ENCODE measurements at places on chromosomes 6 and 20.

- DNase-seq = no peak
Observed at GRCh38 chr6:163984124-163984936, 569.8 kb downstream of the QKI start.

GRCh38 chr20:62540504-62540903 is 64.7 kb upstream of the GATA5 start:
- DNase-seq = no peak

GRCh38 chr6:134123666-134124208 is 71.3 kb upstream of the SLC2A12 start:
- no peak for DNase-seq

DNA sequence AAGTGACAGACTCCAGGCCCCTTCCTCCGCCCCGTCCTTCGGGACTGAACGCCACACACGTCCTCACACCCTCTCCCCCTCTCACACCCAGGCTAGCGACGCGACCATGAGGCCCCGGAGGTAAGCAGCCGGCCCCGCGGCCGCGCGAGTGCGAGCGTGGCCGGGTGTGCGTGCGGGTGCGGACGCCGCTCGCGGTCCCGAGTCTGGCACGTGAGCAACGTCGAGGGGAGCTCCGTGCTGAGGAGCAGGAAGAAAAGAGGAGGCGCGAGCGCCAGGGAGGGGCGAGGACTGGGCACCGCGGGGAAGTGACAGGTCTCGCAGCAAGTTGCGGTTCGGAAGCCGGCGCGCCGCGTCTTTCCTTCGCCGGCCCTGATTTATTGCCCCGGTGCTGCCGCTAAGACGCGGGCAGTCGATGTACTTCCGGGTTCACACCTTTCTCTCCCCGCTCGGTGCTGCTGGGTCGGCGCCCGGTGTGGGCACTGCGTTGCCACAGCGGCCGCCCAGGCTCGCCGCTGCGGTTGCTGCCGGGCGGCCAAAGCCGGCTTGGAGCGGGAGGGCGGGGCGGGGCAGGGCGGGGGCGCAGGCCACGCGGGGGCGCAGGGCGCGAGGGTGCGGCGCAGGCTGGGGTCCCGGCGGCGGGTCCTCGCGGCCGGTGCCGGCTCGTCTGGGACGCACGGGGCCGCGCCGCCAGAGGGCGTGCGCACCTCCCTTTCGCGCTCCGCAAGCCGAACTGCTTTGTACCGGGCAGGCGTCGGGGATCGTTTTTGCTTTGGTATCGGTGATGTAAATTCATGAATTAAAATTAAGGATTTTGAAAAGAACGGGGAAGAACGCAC is 15.8 kb upstream of the LIN28B start:
- peak; percentile 71 for DNase-seq

DNA sequence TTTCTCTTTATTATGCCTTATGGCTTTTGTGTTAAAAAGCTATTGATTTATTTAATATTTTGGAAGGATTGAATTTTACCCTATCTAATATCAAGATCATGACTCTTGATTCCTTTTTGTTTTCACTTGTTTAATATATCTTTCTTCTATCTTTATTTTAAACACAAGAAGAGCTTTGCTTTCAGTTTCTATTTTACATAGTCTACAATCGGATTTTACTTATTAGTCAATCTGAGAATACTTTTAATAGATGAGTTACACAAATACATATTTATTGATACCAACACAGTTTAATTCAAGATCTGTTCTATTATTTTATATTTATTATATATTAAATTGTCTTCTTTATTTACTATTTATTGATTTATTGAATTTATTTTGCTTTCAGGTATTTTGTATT is 218.8 kb downstream of the ESR1 start:
- DNase-seq = no peak

DNA sequence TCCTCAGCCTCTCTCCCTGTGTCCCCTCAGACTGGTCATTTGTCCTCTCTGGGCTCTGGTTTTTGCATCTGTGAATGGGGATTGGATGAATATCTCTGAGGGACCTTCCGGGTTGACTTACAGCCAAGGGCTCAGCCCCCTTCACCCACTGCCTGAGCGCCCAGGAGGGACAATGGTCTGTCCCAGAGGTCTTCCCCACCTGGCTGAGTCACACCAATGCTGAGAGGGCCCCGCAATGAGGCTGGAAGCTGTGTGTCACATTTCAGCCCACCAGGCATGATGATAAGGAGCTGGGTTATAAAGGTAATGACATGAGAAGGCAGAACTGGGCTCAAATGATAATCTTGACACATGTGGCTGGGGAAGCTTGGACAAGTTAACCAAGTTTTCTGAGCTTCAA is 70.5 kb downstream of the TOX2 start:
- DNase-seq = no peak

- no peak for DNase-seq
Observed at GRCh38 chr6:96521306-96521643, 331 bp upstream of the UFL1 start.

DNA sequence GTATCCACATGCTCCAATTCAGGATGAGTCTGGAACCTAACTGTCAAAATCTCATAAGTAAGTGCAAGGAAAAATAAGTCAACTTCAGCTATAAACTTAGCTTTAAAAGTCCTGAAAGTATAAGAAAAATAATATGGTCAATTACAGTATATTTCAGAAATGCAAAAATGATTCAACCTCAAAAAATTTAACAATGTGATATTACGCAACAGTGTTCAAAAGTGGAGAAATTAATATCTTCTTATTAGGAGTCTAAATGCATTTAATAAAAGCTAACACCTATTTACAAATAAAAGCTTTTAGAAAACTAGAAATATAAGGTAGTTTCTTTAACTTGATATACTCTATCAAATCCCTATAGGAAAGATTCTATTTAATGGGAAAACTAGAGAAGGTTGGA is 111.2 kb upstream of the OPRM1 start:
- no peak for DNase-seq

- DNase-seq = no peak
Observed at GRCh38 chr6:149889326-149889725, 8.6 kb downstream of the RAET1E start.

- no peak for DNase-seq
Observed at GRCh38 chr20:24136659-24137246, 148.2 kb upstream of the GGTLC1 start.

DNA sequence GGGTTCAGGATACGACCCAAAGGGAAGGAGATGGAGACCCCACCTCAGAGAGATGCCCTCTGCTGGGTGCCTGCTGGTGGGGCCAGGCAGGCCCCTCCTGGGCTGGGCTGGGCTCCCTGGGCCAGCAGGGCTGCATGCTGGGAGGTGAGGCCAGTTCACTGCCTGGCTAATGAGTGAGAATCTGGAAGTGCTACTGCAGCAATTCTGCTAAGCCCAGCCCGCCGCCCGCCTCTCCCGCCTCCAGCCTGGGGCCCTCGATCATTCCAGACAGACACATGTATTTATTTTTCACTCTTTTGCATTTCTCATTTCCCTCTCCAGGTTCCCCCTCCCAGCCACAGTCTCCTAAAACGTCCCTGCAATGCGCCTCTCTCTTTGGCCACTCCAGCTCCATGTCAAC is 79.6 kb downstream of the CDH22 start:
- DNase-seq = no peak

- DNase-seq = no peak
Observed at GRCh38 chr6:167396068-167396658, 71.3 kb downstream of the TTLL2 start.

- no peak for DNase-seq
Observed at GRCh38 chr6:111980971-111981840, 72.7 kb upstream of the CCN6 start.

GRCh38 chr6:13485923-13486562 is 1.4 kb downstream of the GFOD1 start:
- DNase-seq = peak; percentile 57

- DNase-seq = no peak
Observed at GRCh38 chr6:15386756-15387112, 140.9 kb downstream of the JARID2 start.

GRCh38 chr6:43231735-43232450 is 2.6 kb upstream of the DNPH1 start:
- no peak for DNase-seq

All from activated T-cell treated with anti-CD3 and anti-CD28 coated beads, Interleukin-2, amount 50 U/mL, for 48 hours (primary cell).